Kidney capillary endothelial cell (primary cell): ENCODE measurements at places on chromosomes 13 and 19.
A peak's percentile ranks its signal among the peaks of the same experiment; 100 is the strongest.

DNA sequence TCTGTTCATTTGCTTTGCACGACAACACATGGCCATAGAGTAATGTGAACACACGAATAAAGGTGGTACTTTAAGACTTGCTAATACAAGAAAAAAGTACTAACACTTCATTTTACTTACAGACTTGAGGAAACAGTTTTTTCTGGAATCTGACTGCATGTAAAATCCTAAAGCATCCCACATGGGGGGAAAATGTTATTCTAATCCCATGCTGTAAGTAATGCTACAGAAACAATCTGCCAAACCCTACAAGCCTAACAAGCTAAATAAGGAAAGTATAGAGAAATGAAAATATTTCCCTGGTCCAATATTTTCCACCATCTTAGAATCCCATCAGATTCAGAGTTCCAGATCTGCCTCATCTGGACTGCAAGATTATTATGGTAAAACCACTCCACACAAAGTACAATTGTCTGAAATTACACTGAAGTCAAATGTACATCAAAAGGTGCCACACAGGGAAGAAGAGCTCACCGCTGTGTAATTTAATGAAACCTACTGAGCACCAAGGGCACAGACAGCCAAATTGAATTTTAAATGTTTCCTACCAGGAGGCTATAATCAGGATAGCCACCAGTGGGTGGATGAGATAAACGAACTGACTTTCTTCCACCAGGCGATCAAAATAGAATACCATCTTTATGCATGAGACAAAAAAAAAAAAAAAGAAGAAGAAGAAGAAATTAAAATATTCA lies 22.0 kb downstream of the LHFPL6 start:
- no peak for DNase-seq

GRCh38 chr13:44395976-44396694 lies 22.5 kb downstream of the SERP2 start:
- no peak for DNase-seq

DNA sequence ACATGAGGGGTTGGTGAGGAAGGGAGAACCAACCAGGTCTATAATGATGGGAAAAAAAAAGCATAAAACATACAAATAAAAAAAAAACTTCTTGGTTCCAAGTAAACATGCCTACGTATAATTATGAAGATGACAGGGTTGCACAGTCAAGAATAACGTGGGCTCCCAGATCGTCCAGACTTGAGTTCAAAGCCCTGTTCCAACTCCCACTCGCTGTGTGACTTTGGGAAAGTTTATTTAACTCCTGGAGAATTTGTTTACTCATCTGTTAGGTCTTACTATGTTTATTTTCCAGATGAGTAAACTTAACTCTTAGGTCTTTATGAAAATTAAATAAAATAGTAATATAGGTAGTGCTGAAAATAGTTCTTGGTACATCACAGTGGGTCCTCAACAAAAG lies 13.8 kb downstream of the STARD13 start:
- no peak for DNase-seq

DNA sequence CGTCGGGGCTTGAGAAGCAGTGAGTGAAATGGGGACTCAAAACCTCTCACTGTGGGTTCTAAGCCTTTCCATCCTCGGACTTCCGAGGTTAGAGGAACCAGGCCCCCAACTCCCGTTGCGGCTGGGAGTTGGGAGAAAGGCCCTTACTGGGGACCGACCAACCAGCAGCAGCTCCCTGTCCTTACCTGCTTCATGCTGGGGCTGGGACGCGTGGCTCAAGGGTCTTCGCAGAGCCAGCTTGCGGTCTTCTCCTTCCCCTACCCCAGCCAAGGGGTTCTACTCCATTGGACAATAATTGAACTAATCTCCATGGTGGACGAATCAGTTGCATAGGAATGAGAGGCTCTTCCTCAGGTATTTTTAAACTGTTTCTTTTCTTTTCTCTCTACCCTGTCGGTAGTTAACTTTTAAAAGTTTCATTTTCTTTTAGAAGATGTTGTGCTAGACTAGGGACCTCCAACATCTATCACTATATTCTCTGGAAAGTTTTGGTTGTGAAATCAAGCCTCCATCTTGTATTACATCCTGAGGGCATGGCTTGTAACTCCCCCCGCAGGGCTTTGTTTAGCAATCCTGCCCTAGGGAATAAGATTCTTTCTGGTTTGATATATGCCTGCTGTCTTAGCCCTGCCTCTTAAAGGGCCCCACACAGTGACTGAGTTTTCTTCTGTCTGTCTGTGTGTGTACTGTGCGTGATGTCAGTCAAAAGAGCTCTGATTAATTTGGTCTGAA lies 1027.1 kb upstream of the PCDH9 start:
- DNase-seq, result no peak

DNA sequence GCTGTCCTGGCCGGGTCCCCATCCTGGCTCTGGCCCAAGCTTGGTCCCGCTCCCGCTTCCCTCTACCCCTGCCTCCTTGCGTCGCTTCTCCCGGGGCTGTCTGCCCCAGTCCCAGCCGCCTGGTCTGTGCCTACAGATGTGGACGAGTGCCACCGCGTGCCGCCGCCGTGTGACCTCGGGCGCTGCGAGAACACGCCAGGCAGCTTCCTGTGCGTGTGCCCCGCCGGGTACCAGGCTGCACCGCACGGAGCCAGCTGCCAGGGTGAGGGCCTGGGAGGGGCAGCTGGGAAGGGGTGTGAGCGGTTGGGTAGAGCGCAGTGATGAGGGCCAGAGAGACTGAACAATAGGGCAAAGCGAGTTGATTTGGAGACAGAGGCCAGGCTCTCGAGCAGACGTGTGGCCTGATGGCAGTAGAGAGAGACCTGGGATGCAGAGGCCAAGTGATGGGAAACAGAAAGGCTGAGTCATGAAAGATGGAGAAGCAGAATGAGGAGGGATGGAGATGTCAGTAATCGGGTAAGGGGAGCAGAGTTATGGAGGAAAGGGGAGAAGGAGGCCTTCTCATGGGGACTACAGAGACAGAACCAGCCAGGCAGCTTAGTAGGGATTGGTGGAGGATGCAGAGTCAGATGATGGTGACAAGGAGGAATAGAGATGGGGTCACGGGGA lies 9.4 kb downstream of the LTBP4 start:
- no peak for DNase-seq

GRCh38 chr19:6568010-6568526 lies 22.9 kb downstream of the CD70 start:
- DNase-seq, result no peak

DNA sequence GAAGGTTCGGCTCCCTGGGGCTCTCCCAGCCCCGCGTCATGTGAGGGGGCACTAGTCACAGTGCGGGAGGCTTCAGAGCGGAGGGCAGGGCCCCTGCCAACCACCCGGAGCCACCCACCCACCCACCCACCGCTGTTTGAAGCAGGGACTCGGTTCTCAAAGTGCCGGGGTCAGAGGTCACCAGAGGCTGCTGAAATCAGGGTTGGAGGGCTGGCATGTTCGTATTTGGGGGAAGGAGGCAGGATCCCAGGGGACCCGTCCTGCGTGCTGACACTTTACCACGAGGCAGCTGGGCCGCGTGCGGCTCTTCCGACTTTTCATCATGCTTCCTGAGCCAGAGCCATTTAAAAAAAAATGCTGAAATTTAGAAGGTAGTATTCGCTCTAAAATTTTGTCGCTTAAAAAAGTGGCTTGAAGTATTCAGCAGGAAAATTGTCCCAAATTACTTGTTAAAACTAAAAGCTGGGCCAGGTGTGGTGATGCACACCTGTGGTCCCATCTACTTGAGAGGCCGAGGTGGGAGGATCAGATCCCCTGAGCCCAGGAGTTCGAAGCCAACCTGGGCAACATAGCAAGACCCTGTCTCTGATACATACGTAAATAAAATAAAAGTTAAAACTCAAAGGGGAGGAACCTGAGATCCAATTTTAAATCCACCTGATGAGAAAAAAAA lies 21.2 kb downstream of the ATP11A start:
- no peak for DNase-seq

GRCh38 chr19:46487802-46488445 lies 7.7 kb downstream of the PNMA8B start:
- peak; percentile 55 for DNase-seq

GRCh38 chr19:48329167-48329891 lies 4.0 kb downstream of the EMP3 start:
- DNase-seq, result no peak

- DNase-seq, result no peak
These were observed 294.8 kb downstream of the FOXO1 start for GRCh38 chr13:40371531-40372125.

- no peak for DNase-seq
These were observed at the start of gene DMPK for GRCh38 chr19:45782162-45782691. TSS of gene DMPK (minus strand) at chr19:45782490. CDS start at chr19:45782352, 138 bp downstream.

GRCh38 chr13:21905486-21905885 lies 234.6 kb downstream of the FGF9 start:
- DNase-seq, result no peak

DNA sequence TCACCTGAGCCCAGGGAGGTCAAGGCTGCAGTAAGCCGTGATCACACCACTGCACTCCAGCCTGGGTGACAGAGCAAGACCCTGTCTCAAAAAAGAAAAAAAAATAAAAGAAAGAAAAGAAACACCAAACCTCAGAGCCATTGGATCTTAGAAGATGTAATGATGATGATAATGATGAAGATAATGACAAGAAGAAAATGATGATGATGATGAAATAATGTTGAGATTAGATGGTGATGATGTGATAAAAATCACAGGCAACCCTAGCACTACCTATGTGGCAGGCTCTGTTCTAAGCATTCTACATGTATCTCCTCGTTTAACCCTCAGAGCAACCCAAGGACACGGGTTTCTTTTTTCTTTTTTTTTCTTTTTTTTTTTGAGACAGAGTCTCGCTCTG lies 20.1 kb upstream of the HNRNPUL1 start:
- no peak for DNase-seq

GRCh38 chr13:42534785-42535184 lies 39.2 kb upstream of the TNFSF11 start:
- no peak for DNase-seq

- DNase-seq, result no peak
These were observed 1599.1 kb downstream of the PCDH9 start for GRCh38 chr13:65631078-65631477.

DNA sequence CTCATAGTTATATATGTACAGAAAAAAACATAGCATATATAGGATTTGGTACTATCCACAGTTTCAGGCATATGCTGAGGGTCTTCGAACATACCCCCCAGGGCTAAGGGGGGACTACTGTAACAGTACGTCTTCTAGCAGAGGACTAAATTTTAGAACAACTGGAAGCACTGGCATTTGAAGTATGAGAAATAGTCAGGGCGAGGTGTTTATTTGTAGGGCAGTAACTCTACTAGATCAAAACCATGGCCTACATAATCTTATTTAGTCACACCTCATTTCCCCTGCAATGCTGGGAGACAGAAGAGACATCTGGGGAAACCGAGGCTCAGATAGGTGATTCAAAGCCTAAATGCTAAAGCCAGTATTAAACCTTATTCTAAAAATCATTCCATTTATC lies 245.6 kb downstream of the DCT start:
- no peak for DNase-seq
